Naive B cell (primary cell): ENCODE measurements at places on chromosomes 7 and 10.

DNA sequence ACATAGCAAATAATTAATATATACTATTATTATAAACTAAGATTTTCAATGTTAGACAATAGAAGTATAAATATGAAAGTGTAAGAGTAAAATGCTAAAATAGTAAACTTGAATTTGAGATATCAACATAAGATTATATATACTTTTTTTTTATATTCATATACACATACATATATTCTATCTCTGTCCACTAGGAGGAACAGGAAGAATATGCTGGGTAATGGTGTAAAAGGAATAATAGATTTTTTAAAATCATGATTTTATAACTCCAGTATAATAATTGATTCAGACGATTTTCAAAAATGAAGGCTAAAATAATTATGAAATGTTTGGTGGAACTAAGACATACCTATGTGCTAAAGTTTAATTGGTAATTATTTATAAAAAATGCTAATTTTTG is 37.7 kb downstream of the AGMO start:
- no peak for DNase-seq

DNA sequence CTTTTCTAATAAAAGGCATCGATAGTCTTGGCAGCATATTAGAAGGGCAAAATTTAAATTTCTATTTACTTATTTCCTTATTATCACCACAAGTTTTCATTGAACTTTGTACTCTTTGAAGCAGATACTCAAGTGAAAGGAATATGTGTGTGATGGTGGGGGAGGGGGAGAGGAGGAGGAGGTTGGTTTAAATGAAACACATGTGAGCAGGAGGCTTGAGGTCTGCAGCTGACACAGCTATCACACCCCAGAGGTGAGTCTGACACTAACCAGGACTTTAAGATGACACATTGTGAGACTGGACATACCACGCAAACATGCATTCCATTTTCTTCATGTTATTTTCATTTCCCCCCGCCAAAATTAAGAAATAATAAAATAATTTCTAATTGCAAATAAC is 63.3 kb downstream of the CTTNBP2 start:
- DNase-seq, result no peak

- no peak for DNase-seq
These were observed 12.3 kb downstream of the CAV2 start for GRCh38 chr7:116511552-116512519.

GRCh38 chr7:148975896-148976295 is 52.4 kb downstream of the PDIA4 start:
- DNase-seq, result no peak

- no peak for DNase-seq
These were observed 99.3 kb upstream of the FAM20C start for GRCh38 chr7:92888-93672.

GRCh38 chr10:121640266-121640665 is 42.0 kb upstream of the FGFR2 start:
- DNase-seq, result no peak

GRCh38 chr7:142376356-142376997 is 118.6 kb upstream of the PRSS58 start:
- no peak for DNase-seq

DNA sequence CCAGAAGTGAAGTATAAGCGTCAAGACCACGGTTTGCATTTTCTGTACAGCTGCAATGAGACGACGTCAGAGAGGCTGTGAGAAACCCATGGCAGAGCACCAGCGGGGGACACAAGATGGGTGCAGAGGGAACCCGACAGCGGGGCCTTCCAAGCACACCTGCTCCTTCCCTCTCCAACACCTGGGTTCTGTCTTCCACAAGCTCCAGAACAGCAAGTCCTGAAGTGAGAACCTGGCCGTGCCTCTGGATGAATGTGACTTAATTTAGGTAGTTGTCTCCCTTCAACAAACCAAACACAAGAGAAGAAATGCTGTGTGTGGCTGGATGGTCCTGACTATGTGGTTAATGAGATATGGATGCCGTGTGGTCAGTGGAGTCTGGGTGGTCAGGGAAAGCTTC is 76.1 kb downstream of the ADAM12 start:
- no peak for DNase-seq
